ENCODE measurements at places on chromosomes 5 and 9. TPM values are rescaled to one million over a fixed set of nuclear protein-coding genes. Genes with fewer than 3 reads are reported as not detected.

Gene SV2C
- 1.7 TPM for total RNA-seq

Gene MEIKIN
- not detected for total RNA-seq

- no peak for DNase-seq
- H3K27me3 ChIP-seq, result no peaks in the 10 kb centered on the region
- H3K4me1 ChIP-seq, result peaks cover 14% of the 10 kb centered on the region
- H3K36me3 ChIP-seq, result no peaks in the 10 kb centered on the region
- H3K27ac ChIP-seq, result no peak overlapping the region
- no peak overlapping the region for H3K4me3 ChIP-seq
Measured at GRCh38 chr9:112887381-112887780, 3.3 kb downstream of the SLC46A2 start.

DNA sequence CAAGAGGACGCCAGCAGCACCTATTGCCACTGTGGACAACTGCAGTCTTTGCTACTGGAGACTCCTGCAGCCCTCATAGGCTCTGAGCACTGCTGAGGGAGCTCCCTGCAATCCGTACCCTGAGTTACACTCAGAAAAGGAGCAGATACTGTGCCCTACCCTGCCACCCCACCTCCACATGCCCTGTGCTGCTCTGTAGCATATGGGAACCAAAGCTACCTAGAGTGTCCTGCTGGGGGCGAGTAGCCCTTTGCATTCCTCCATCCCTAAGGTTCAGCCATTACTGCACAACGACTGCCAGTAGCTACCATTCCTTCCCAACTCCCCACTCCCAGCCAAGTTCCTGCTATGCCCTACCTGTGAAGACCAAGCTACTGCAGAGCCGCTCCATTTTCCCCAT lies 90.2 kb upstream of the SNCAIP start:
- no peak for DNase-seq
- no peaks in the 10 kb centered on the region for H3K4me1 ChIP-seq
- H3K36me3 ChIP-seq, result no peaks in the 10 kb centered on the region
- H3K27ac ChIP-seq, result no peak overlapping the region

DNA sequence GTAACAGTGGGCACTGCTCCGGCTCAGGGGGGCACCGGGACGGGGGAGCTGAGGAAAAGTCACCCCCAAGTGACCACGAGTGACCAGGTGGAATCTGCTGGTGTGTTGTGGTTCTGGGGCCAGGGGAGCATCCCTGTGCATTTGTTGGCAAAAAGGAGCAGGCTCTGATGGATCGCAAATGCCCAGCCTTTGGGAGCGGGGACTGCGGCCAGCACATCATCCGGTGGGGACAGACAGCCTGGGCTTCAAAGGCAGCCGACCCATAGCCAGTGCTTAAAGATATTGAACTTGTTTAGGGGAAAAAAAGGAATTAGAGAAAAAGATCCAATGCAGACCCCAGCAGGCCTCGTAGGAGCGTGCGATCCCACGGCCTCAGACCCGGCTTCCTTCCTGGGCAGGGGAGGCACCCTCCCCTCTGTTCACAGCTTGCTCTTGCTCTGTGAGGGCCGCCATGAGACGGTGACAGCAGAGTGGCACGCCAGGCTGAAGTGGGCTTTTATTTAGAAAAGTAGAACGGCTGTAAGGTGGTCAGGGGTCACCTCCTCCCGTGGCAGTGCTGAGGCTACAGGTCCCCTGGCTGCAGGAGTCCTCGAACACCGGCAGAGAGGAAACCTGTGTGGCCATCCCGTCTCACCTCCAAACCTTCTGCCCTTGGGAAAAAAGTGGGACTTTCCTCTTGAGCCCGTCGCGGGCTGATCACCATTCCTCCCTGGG lies 41.2 kb downstream of the COL5A1 start:
- H3K4me1 ChIP-seq, result peaks cover 55% of the 10 kb centered on the region
- peak overlapping the region; percentile 55 for H3K27ac ChIP-seq
- H3K4me3 ChIP-seq, result no peak overlapping the region

- H3K36me3 ChIP-seq, result no peaks in the 10 kb centered on the region
- no peak overlapping the region for H3K4me3 ChIP-seq
- H3K4me1 ChIP-seq, result no peaks in the 10 kb centered on the region
- H3K27ac ChIP-seq, result peak overlapping the region; percentile 72
Measured at GRCh38 chr9:129999141-129999510, 43.9 kb downstream of the FNBP1 start.

All from tibial nerve (tissue), 4 donors.